ENCODE measurements at places on chromosomes 2 and 18. TPM values are rescaled to one million over a fixed set of nuclear protein-coding genes. Genes with fewer than 3 reads are reported as not detected.

Gene PROM2
- total RNA-seq = 72.2 TPM

Gene PDCD1
- not detected for total RNA-seq

Gene CTLA4
- total RNA-seq = not detected

Gene CNTNAP5
- total RNA-seq = not detected

Gene PPP1R1C
- total RNA-seq = not detected

Gene FHL2
- 56.2 TPM for total RNA-seq

Gene CAD
- total RNA-seq = 78.5 TPM

Gene BCL11A
- total RNA-seq = not detected

Gene UGT1A3
- total RNA-seq = 1.2 TPM

Gene GFPT1
- 20.5 TPM for total RNA-seq

Gene GRB14
- total RNA-seq = 15.9 TPM

Gene MAB21L4
- 24.5 TPM for total RNA-seq

Gene KLHL30
- 1.1 TPM for total RNA-seq

Gene TMEM247
- not detected for total RNA-seq

Gene DSC1
- total RNA-seq = not detected

Gene PROC
- total RNA-seq = 1.3 TPM

Gene CREB1
- 31.8 TPM for total RNA-seq

Gene PRKCE
- total RNA-seq = 21.2 TPM

Gene IL1F10
- not detected for total RNA-seq

Gene CD8B2
- total RNA-seq = not detected

Gene GPR39
- total RNA-seq = 18.0 TPM

Gene SLC66A3
- total RNA-seq = 16.7 TPM

Gene KANSL1L
- 14.2 TPM for total RNA-seq

Gene CCDC150
- total RNA-seq = 8.9 TPM

Gene ST8SIA5
- not detected for total RNA-seq

Gene REG3G
- not detected for total RNA-seq

Gene FIGN
- not detected for total RNA-seq

Gene LYG2
- not detected for total RNA-seq

Gene CLEC4F
- not detected for total RNA-seq

Gene CRYGA
- total RNA-seq = not detected

Gene CYP1B1
- 13.5 TPM for total RNA-seq

Gene COPS8
- total RNA-seq = 67.6 TPM

Gene RASGRP3
- total RNA-seq = 1.3 TPM

Gene SH2D6
- total RNA-seq = 0.08 TPM

Gene SMAD7
- total RNA-seq = 72.3 TPM

Gene C2orf72
- total RNA-seq = 2.1 TPM

Gene DSC3
- total RNA-seq = 0.03 TPM

Gene SPDYA
- total RNA-seq = 0.46 TPM

Gene UCN
- total RNA-seq = 4.9 TPM

Gene SLC9A4
- not detected for total RNA-seq

Gene ONECUT2
- 8.6 TPM for total RNA-seq

Gene MALL
- 83.0 TPM for total RNA-seq

Gene INO80C
- 5.1 TPM for total RNA-seq

Gene DYNAP
- total RNA-seq = not detected

Gene C2orf78
- not detected for total RNA-seq

Gene CDKL4
- total RNA-seq = not detected

Gene CNGA3
- total RNA-seq = not detected

Gene KRTCAP3
- total RNA-seq = 30.4 TPM

Gene ABCG5
- not detected for total RNA-seq

Gene MBOAT2
- 2.0 TPM for total RNA-seq

Gene HSBP1L1
- 43.6 TPM for total RNA-seq

Gene SUPT7L
- total RNA-seq = 22.9 TPM
